Stimulated activated naive CD4-positive, alpha-beta T cell (primary cell): ENCODE measurements at places on chromosomes 12 and 14.

DNA sequence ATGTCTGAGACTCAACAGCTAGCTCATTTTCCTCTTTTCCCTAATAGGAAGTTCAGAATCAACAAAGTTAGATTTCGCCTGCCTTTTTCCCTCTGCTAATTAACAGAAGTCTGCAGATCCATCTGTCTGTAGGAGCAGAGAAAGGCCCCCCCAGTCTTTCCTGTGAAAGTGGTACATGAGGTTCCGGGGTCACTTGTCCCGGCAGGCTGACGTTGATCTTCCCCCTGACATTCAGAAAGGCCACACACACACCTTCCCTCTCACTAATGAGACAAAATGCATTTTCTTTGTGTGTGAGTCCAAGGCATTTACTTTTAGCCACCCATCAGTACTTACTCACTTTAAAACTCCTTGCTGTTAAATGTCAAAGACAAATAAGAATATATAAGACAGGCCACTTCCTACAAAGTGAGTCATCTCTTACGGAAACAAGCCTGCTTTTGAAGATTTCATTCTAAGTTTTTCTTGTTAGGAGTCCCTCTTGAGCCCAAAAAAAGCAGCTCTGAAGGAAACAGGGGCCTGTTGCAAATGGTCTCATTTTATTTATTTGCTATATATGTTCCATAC lies 138.7 kb downstream of the TTC7B start:
- peak; percentile 32 for DNase-seq

DNA sequence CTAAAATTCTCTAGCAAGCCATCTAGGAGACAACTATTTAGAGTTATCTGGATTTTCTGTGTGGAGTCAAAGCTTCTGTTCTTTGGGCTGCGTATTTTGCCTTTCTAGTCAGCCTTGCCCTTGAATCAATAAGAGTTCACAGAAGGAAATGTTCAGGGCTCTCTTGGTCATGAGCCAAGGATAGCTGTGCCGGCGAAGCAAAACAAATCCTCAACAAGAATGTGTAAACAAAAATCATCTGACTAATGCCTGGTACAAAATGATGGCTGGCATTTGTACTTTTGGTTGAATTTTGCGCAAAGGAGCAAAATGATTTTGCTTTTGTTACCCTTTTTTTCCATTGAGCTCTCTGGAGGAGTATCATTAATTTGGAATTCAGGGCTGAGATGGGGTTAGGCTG lies 171.1 kb downstream of the DACT1 start:
- no peak for DNase-seq

GRCh38 chr14:105078294-105078693 lies 13.1 kb upstream of the GPR132 start:
- DNase-seq = no peak

DNA sequence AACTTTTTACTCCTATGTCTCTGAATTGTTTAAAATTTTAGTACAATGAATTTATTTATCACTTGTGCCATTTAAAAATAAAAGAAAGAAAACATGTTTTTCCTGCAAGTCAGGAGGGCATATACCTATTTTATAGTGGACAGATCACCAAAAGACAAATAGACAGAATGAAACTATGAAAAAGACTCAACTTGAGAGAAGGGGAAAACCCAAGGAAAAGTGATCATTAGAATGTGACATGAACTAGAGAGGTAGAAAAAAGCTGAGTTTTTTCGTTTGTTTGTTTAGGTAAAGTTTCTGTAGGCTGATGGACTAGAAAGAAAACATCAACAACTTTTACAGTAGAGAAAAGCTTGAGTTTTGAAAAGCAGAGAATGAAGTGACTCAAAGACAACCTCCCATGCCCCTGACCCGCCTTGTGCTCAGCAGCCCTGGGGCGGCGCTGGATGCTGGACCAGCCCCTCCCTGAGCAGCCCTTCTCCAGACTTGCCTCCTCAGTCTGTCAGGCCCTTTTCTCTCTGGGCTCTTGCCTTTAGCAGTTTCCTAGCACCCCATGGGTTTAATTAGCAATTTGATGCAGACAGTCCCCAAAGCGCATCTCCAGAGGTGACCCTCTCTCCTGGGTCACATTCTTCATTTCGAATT lies 95.1 kb upstream of the ARID2 start:
- DNase-seq = no peak

DNA sequence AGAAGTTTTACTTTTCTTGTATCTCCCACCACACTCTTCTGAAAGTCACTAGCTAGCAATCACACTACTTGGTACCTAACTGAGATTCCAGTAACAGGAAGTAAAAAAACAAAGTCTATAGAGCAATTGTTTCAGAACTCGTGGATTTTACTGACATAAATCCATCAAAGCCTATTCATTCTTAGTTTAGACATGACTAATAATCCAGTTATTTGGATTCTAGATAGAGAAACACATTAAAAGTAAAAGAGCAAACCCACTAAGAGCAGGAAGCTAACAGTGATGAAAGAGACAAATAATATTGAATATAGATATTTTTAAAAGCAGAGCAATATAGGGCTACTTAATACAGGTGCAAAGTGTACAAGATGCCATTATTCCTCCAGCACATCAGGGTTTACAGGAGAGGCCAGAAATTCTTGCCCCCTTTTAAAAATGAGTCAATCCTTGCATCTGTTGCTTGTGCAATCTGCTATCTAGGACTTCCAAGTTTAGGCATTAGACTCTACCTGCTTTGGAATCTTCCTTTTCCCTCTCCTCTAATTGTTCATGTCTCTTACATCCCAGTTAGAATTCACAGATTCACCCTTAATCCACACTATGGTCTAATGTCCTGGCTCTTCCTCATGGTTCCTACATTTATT lies 6.0 kb downstream of the HEATR5A start:
- no peak for DNase-seq

DNA sequence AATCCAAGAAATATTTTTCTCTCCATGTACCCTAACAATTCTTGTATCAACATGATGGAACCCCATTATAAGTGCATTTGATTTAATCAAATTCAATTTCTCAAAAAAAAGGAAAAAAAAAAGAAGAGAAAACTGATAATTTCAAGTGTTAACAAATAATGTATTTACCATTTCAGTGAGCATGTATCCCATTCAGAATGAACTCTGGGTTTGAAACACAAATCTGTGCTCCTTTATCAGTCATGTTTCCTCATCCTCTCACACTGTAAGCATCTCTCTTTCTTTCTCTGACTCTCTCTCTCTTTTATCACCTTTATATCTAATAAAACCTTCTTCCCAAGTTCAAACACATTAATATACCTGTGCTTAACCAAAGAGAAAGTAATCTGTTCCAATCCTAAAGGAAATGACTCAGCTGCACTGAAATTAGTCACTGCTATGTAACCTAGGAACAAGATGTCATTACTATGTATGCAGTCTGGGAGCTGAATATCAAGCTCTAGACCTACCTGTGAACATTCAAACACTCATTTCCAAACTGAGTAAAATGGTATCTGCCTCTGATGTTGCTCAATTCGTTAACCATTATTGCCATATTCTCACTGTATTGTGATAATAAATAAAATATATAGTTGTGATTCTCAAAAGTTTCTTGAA lies 135.0 kb upstream of the LRIG3 start:
- no peak for DNase-seq
